Neural crest cell (in vitro differentiated cells): ENCODE measurements at places on chromosomes 3 and 15. TPM values are rescaled to one million over a fixed set of nuclear protein-coding genes. Genes with fewer than 3 reads are reported as not detected.

Gene MORC1
- not detected in 2 replicates for total RNA-seq

DNA sequence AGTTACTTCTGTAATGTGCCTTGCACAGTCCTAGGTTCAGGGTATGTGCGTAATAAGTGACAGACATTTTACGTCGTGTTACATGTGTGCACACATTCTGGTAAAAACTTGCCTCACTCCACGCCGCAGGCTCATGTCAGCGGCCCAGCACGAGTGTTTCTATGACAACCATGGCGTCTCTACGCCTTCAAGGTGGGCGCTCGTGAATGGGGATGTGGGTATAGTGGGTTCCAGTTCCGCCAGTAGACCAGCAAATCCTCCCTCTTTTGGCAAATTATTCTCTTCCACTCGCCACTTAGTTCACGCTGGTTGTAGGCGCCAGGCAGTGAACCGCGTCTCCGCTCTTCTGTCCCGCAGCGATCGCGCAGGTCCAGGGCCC is 40.3 kb downstream of the CHST14 start:
- H3K27me3 ChIP-seq, result peaks cover 73% of the 10 kb centered on the region
- peak overlapping the region; percentile 74 for H3K4me3 ChIP-seq
- H3K36me3 ChIP-seq, result no peaks in the 10 kb centered on the region
- H3K27ac ChIP-seq, result no peak overlapping the region
- peaks cover 26% of the 10 kb centered on the region for H3K4me1 ChIP-seq

- H3K4me1 ChIP-seq, result no peaks in the 10 kb centered on the region
- DNase-seq, result no peak
- H3K36me3 ChIP-seq, result no peaks in the 10 kb centered on the region
- no peak overlapping the region for H3K27ac ChIP-seq
Measured at GRCh38 chr15:81398910-81399551, 25.0 kb upstream of the TMC3 start.

DNA sequence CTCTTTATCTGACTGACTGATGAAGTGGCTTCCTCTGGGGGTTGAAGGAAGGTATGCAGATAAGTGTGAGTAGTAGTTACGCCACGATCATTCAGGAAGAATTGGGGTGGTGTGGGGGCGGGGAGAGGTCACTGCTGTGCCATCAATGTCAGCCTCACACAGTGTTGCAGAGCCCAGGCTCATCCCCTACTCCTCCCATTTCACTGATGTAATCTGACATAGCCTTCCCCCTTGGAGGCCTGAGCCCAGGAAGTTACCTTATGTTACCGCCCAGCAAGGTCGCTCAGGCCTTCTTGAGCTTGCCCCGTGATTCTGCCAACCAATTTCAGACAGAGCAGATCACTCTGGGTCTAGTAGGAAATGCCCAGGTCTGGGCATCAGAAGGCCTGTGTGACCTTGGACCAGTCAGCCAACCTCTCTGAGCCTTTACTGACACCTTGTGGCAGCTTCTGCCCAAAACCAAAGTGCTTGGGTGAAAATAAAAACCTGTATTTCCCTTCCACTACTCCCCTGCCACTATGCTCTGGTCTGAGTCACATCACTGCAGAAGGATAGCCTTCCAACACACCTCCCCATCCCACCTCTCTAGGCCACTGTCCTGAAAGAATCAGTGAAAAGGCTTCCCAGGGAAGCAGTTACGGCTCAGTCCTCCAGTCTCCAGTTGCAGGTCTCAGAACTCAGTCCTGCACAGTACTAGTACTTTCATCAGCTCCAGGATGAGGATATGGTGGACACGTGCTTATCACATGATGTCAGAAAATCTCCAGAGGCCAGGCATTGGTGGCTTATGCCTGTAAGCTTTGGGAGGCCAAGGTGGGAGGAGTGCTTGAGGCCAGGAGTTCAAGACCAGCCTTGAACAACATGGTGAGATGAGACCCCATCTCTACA is 28.1 kb upstream of the INSYN1 start:
- H3K27ac ChIP-seq, result peak overlapping the region; percentile 57
- H3K36me3 ChIP-seq, result no peaks in the 10 kb centered on the region
- DNase-seq, result no peak
- H3K27me3 ChIP-seq, result no peaks in the 10 kb centered on the region
- no peak overlapping the region for H3K4me3 ChIP-seq

DNA sequence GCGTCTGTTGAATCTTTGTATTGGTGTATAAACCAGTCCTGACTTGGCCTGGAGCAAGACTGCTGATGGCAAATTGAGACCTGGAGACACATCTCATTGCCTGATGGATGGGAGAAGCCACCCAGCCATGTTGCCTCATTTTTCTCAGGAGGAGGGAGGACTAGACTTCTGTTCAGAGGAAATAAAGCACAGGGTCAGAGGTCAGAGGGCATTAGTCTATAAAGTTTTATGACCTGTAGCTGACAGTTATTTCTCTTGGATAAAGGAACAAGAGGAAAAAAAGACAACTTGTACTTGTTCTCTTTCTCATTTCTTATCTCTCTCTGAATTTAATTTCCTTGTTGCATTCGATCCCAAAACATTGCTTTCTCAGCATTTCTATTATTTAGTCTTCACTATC is 775.9 kb downstream of the SQOR start:
- H3K27me3 ChIP-seq, result no peaks in the 10 kb centered on the region
- no peak for DNase-seq
- H3K4me1 ChIP-seq, result peaks cover 11% of the 10 kb centered on the region
- H3K36me3 ChIP-seq, result no peaks in the 10 kb centered on the region
- H3K4me3 ChIP-seq, result no peak overlapping the region

DNA sequence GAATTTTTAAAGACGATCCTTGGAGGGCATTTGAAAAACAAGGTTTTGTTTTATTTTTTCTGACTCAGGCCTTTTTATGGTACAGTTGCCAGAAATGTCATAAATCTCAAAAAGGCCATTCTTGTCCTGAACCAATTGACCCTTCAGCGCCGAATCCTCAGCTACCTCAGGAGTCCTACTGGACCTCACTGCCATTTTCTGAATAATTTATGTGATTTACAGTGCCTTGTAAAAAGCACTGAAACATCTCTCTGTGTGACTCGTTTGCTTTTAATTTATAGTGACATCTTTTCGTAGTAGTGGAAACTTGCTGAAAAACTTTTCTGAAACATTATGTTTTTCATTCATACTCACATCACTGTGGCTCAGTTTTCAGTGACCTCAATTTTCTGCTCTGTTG is 72.2 kb upstream of the ARL6 start:
- H3K4me3 ChIP-seq, result no peak overlapping the region
- H3K27ac ChIP-seq, result peak overlapping the region; percentile 12
- H3K36me3 ChIP-seq, result no peaks in the 10 kb centered on the region
- no peaks in the 10 kb centered on the region for H3K27me3 ChIP-seq

GRCh38 chr15:35150361-35150760 is 65.3 kb upstream of the NANOGP8 start:
- peaks cover 3% of the 10 kb centered on the region for H3K4me1 ChIP-seq
- DNase-seq, result no peak
- no peak overlapping the region for H3K4me3 ChIP-seq
- no peak overlapping the region for H3K27ac ChIP-seq

GRCh38 chr15:63163217-63163616 is 5.9 kb upstream of the RPS27L start:
- DNase-seq, result no peak
- H3K4me3 ChIP-seq, result peak overlapping the region; percentile 64
- peaks cover 5% of the 10 kb centered on the region for H3K4me1 ChIP-seq
- no peaks in the 10 kb centered on the region for H3K27me3 ChIP-seq

Gene RLBP1
- total RNA-seq, result 5.7 and 6.3 TPM in 2 replicates

DNA sequence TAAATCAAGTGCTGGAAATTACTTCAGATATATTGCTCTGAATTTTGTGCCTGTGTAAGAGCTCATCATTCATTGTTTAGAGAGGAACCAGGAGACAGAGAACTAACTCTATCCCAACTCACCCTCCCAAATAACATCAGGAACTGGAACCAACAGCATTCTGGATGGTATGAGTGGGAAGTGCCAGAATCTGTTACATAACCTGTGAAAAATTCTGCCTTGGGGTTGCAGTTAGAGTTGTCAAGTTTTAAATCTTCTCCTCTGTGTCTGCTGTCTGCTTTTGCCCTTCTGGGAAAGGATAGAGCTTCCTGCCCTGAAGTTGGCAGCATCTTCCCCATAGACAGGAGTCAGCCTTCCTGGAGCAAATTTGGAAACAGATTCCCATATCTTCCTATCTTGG is 41.2 kb downstream of the TIMP4 start:
- H3K4me1 ChIP-seq, result no peaks in the 10 kb centered on the region
- H3K27ac ChIP-seq, result no peak overlapping the region
- no peaks in the 10 kb centered on the region for H3K36me3 ChIP-seq
- no peak for DNase-seq
- peaks cover 38% of the 10 kb centered on the region for H3K27me3 ChIP-seq
- no peak overlapping the region for H3K4me3 ChIP-seq

Gene MME
- total RNA-seq, result 0.52 and 0.91 TPM in 2 replicates

- H3K4me1 ChIP-seq, result no peaks in the 10 kb centered on the region
- no peak overlapping the region for H3K4me3 ChIP-seq
- no peak overlapping the region for H3K27ac ChIP-seq
Measured at GRCh38 chr15:82999426-82999825, 12.0 kb downstream of the C15orf40 start.

Gene TGFBR2
- 8.5 and 8.7 TPM in 2 replicates for total RNA-seq

Gene RAB7A
- total RNA-seq, result 148 and 149 TPM in 2 replicates

Gene KLHL25
- 17.9 and 19.3 TPM in 2 replicates for total RNA-seq

Gene CA12
- total RNA-seq, result 1.1 TPM in 2 replicates

- H3K27ac ChIP-seq, result no peak overlapping the region
- peaks cover 17% of the 10 kb centered on the region for H3K4me1 ChIP-seq
- no peaks in the 10 kb centered on the region for H3K36me3 ChIP-seq
- H3K4me3 ChIP-seq, result no peak overlapping the region
Measured at GRCh38 chr3:10601151-10601856, 95.9 kb upstream of the ATP2B2 start.
